ENCODE measurements at places on chromosomes 12 and 14.
A peak's percentile ranks its signal among the peaks of the same experiment; 100 is the strongest.

DNA sequence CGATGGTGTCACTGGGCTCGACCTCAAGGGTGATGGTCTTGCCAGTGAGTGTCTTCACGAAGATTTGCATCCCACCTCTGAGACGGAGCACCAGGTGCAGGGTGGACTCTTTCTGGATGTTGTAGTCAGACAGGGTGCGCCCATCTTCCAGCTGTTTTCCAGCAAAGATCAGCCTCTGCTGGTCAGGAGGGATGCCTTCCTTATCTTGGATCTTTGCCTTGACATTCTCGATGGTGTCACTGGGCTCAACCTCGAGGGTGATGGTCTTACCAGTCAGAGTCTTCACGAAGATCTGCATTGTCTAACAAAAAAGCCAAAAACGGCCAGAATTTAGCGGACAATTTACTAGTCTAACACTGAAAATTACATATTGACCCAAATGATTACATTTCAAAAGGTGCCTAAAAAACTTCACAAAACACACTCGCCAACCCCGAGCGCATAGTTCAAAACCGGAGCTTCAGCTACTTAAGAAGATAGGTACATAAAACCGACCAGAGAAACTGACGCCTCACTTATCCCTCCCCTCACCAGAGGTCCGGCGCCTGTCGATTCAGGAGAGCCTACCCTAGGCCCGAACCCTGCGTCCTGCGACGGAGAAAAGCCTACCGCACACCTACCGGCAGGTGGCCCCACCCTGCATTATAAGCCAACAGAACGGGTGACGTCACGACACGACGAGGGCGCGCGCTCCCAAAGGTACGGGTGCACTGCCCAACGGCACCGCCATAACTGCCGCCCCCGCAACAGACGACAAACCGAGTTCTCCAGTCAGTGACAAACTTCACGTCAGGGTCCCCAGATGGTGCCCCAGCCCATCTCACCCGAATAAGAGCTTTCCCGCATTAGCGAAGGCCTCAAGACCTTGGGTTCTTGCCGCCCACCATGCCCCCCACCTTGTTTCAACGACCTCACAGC, 717 bp downstream of the UBC start:
- DNase-seq = peak; percentile 81

DNA sequence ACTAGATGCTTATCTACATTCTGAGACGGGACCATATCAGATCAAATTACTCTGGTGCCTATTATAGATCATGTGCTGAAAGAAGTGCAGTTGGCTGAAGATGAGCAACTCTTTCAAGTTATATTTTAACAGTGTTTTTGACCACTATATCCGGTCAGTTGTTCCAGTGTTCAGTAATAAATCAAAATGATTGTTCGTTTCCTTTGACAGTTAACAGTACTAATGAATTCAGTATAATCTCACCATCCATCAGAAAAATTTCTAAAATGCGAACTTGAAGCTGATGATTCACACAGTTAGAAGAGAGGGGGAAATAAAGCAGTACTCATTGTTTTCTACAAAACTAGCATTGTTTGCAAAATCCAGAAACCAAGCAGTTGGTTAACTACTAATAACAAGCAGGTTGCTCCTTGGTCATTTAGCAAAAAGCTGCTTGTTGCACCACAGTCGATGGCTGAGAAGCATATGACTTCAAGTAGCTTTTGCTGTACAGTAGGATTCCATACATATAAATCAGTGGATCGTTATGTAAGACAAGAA, 2.3 kb downstream of the RPS6KA5 start:
- DNase-seq = no peak

DNA sequence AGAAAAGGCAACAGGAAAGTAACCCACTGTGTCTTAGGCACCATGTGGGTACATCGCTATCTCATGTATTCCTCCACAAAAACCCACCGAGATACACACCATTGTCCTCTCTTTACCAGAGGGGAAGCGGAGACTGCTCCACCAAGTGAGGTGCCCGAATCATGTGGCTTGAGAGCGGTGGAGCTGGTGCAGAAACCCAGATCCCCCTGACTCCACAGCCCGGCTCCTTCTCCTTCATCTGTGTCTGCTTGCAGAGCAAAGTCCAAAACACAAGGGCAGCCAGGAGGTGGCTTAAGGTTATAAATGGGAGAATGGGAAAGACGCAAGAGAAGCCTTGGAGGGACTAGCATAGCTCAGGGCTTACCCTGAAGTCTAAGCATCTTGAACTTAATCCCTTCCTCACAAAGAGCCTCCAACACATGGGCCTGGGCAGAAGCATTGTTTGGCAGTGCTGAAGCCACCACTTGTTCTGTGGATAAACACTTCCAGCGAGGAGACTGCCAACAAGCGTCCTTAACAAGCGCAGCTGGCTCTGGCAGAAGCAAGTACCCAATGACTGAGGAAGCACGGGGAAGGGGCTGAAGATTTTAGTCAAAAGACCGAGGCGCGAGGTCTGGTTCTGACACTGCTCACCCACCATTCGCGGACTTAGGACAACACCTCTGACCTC, 83.0 kb downstream of the TTC7B start:
- DNase-seq = no peak

DNA sequence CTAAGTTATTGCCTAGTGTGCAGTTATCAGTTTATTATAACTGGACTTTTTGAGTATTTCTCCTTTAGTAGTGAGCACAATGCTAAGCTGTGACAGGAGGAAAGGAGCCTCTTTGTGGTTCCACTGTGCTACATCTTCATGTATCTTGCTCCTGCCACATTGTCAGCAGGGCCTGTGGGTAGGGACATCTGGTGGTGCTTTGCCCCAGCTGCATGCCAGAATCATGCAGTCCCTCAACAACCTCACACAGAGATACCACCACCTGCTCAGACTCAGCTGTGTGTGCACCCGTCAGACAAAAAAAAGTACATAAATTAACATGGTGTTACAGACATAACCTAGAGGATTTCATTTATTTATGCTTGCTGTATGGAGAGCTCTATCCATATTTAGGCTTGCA, 51.1 kb downstream of the MIS18BP1 start:
- DNase-seq = no peak

GRCh38 chr12:61188801-61189595, 1071.2 kb upstream of the USP15 start:
- DNase-seq = no peak

- no peak for DNase-seq
These were observed 339.8 kb downstream of the PCNX1 start for GRCh38 chr14:71247106-71247505.

DNA sequence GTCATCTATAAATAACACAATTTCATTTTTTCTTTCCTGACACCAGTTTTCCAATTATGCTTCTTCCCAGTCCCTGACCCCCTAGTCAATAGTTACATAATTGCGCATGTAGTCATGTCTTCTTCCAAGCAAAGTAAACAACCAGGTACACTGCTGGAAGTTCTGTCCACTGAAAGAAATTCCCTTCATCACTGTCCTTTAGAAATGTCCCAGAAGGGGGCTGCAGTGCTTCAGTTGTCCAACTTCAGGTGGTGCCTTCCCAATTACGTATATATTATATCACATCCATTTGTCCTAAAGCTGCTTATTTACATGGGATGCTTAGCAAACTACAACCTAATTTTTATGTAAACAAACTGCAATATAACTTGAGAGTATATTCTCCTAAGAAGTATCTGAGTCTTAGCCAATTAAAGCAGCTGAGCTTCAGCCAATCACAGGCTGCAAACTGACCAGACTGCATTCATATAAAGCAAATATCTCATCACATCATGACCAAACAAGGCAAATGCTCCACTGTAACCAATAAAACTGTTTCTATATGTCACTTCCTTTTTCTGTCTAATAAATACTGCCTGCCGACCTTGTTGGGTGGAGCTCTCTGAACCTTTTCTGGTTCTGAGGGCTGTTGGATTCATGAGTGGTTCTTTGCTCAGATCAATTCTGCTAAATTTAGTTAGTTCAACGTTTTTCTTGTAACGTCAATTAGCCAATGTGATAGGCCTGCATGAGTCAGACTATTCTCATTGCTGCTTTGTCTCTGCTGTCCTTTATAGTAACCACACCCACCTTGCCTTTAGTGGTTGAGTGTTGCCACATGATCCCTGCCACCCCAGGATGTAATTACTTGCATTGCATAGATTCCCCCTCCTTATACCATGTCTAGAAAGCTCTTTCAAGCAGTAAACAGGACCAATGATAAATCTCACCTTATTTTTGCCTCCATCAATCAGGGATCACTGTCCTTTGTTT, 239.3 kb downstream of the ALG10B start:
- no peak for DNase-seq

GRCh38 chr12:41101806-41102205, 86.3 kb upstream of the PDZRN4 start:
- no peak for DNase-seq
